ENCODE measurements at places on chromosomes 16 and 17.

- no peak for DNase-seq
These were observed 24.3 kb upstream of the C1QL1 start for GRCh38 chr17:44992242-44992939.

DNA sequence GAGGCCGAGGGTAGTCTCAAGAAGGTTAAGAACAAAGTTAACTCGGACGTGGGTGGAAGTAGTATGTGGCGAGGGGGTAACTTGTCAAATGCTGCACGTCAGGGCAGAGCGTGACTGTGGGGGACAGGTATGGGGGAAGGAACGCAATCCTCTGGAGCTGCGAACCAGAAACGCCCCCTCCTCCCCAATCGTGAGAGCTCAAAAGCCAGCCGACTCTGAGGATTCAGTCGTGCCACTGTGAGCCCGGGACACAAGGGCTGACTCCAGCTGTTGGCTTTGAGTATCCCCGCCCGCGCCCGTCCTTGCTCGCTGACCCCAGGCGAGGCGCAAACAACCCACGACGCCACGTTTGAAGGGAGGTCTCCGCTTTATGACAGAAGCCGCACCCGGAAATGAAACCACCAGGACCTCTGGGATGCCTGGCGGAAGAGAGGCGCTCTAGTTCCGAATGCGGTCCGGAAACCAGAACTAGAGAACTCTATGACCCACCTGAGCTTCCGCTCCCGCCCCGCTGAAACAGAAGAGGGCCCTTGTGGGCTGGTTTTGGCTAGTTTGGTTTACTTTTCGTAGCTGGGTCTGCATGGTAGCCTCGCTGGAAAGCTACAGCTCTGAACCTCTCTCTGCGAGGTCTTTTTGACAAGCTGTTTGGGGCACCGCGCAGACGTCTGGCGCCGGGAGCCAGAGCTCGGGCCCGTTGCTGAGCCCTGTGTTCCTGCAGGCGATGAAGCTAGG, at the start of gene PEX12:
TSS of gene PEX12 (minus strand) at position 375 of the 732 bp plus-strand sequence. CDS start 550 bp downstream, outside the sequence.
- DNase-seq = peak; percentile 89

- no peak for DNase-seq
These were observed 15.3 kb upstream of the GNA13 start for GRCh38 chr17:65071861-65072260.

DNA sequence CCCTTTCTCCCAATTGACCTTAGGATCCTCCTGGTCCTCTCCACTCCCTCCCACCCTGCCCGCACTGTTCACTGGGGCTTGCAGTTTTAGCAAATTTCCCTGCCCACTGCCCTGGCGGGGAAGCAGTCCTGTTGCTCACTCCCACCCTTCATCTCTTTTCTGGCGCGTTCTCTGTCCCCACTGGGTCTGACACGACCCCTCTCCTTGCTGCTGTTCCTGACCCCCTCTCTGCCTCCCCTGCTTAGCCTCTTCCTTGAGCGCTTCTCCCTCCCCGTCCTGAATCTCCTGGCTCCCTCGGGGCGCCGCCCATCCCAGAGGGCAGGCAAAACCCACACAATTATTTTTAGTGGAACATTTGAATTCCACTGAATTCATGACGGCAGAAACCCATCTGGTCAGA, 1796.4 kb downstream of the TP53TG3F start:
- no peak for DNase-seq

GRCh38 chr16:49639739-49640431, 216.0 kb downstream of the ZNF423 start:
- DNase-seq = no peak

- DNase-seq = no peak
These were observed 28.5 kb downstream of the TNS4 start for GRCh38 chr17:40472733-40473452.

GRCh38 chr16:62475573-62475972, 439.3 kb upstream of the CDH8 start:
- DNase-seq = no peak

DNA sequence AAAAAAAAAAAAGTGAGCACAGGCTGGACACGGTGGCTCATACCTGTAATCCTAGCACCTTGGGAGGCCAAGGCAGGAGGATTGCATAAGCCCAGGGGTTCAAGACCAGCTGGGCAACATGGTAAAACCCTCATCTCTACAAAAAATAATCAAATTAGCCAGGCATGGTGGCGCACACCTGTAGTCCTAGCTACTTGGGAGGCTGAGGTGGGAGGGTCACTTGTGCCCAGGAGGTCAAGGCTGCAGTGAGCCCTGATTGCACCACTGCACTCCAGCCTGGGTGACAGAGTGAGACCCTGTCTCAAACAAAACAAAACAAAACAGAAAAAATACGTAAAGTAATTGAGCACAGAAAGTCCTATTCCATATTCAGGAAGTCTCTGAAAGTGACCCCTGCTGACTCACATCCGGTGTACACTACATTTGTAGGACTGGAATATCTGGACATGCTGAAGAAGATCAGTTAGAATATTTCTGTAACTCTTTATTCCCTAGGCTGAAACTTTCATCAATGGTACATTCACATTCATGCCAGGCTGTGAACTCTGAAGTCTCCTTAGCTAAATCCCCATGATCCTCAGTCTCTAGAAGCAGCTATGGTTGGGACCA, 66.0 kb upstream of the HAS3 start:
- DNase-seq = no peak

DNA sequence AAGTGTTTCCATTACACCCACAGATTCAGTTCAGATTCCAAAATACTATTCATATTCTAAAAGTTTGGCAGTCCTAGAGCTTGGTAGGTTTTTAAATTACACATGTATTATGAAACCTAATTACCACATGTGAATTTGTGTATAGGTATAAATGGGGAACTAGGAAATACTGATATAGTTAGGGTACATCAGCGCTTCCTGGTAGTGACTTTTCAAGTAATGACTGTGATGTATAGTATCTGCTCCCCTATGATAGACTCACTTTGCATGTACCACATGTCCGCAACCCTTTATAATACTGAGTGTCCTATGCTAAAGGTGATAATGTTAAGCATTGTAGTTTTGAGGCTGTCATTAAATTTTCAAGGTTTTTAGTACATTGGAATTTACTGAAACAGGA, 22.9 kb downstream of the CDK12 start:
- no peak for DNase-seq

DNA sequence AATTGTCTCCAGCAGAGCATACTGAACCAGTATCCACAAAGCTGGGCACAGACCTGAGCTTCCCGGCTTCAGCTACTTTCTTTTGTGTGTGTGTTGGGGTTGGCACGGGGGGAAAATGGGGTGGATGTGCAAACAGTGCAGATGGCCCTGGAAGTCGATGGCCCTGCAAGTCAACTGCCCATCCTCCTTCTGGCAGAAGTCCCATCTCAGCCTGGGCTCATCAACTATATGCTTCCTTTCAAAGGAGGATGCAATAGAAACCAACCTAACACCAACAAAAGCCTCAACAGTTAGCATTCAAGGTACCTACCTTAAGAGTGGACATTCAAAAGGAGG, 55.7 kb downstream of the SOX9 start:
- no peak for DNase-seq

DNA sequence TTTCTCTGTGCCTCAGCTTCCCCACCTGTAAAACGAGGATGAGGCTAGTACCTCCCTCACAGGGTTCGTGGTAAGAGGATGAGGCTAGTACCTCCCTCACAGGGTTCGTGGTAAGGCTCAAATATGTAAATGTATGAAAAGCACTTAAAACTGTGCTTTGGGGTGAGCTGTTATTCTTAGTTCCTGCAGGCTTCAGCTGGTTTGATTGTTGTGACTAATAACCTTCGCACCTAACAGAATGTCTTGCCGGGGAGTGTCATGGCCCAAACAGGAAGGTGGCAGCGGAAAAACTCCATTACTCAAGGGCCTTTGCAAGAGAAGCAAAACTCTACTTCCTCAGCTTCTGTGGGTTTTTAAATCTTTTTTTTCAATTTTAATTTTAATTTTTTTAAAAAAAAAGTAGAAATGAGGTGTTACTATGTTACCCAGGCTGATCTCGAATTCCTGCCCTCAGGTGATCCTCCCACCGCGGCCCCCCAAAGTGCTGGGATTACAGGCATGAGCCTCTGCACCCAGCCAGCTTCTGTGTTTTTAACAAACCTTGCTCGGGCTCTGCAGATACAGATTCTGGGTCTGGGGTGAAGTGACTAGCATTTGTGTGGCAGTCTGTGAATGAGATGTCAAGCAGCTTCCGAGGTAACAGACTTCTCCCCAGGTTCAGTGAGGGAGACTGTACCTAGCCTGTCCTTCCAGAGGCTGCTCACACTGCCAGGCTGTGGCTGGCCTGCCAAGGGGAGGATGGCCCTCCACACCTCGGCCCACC, 103.0 kb downstream of the RAB11FIP4 start:
- peak; percentile 74 for DNase-seq

GRCh38 chr16:83552228-83552627, 255.6 kb upstream of the HSBP1 start:
- no peak for DNase-seq

DNA sequence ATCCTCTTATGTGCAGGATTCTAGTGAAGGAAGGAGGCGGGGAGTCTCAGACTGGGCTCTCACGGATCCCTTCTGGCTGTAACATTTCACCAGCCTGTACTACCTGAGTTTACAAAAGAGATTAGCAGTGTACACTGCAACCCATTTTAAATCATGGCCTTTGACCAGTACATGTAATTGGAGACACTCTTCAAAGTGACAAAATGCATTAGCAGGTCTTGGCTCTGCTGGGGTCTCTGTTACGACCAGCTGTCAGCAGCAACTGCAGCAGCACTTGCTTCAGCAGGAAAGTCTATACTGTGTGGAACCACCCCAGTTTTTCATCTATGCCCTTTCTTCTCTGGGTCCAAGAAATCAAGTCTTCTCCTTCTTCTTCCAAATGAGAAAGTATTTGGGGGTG, 322.8 kb upstream of the ASIC2 start:
- DNase-seq = no peak

GRCh38 chr16:87661561-87661960, 59.3 kb downstream of the JPH3 start:
- DNase-seq = peak; percentile 51

DNA sequence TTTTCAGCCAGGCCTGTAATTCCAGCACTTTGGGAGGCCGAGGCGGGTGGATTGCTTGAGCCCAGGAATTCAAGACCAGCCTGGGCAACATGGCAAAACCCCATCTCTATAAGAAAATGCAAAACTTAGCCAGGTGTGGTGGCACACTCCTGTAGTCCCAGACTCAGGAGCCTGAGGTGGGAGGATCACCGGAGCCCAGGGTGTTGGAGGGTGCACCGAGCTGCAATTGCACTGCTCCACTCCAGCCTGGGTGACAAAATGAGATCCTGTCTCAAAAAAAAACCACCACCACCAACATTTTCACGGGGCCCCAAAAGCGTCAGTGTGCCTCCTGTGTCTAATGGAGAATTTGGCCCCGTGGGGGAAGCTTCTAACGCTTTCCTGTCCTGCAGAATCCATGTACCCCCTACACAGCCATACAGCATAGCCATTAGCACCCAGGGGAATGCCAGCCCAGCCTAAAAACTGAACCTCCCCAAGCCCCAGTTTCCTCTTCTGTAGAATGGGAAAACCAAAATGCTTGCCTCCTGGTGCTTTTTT, 22.2 kb upstream of the MAP3K14 start:
- no peak for DNase-seq

DNA sequence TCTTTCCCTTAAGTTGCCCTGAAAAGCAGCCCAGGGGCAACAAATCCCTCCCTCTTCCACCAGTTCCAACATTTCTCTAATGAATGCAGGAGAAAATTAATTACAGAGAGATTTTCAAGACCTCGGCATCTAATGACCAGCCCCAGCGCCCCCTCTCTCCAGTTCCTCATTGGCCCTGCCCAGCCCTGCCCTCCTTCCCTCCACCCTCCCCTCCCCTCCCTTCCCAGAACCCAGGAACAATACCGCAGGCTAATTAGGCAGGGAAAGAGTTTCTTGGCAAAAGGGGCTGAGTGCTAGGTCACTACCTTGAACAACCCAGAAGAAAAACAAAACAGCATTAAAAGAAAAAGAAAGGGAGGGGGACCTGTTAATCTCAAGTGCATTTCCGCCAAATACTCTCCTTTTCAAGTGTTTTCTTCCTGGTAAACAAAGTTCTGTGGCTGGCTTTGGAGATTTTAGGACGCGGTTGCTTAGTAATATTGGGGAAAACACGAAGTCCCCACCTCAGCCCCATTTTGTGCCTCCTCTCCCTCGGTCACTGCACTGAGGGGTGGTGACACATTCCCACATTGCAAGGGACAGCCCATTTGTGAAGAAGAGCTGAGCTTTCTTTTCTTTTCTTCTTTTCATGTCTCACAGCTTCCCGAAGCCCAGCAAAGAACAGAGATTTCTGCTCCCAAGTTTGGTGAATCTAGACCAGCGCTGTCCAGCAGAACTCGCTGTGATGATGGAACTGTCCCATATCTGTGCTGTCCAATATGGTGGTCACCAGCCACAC, 215.4 kb downstream of the SOX9 start:
- no peak for DNase-seq

DNA sequence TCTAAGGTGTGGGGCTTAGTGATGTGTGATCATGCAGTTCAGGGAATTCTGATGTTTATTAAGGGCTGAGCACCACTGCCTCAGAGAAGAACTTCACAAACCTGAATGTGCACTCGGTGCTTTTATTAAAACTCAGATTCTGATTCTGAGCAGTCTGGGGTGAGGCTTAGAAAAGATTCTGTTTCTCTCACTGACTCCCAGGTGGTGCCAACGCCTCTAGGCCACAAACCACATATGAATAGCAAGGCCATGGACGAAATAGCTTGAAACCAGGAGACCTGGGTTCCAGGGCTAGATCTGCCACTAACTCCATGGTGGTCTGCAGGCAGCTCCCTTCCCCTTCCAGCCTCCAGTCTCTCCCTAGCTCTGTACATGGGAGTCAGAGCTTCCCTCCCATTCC, 169.1 kb downstream of the HS3ST3B1 start:
- no peak for DNase-seq

- no peak for DNase-seq
These were observed 432.3 kb downstream of the XYLT1 start for GRCh38 chr16:17038415-17038814.

- no peak for DNase-seq
These were observed 234.6 kb upstream of the CDH5 start for GRCh38 chr16:66131895-66132294.

GRCh38 chr17:78904371-78904770, 1.4 kb upstream of the CEP295NL start:
- no peak for DNase-seq

DNA sequence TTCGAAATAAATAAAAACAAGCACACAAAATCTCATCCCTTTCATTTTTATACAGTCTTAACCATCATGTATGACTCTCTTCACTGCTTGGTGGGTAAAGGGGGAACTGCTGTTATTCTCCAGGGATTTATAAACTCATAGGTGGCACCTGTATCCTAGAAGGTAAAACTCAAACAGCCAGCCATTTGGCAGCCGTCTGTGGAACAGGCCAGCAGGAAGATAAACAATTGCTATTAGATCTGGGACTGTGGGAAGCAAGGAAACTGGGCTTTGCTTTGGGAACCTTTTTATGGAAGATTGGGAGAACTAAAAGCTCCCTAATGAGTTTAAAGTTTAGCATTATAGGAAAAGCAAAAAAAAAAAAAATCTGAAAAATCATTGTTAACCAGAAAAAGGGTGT, 126.0 kb downstream of the TANGO6 start:
- no peak for DNase-seq

- DNase-seq = no peak
These were observed 37.9 kb downstream of the GTF3C1 start for GRCh38 chr16:27511657-27512448.

Data from activated CD4-positive, alpha-beta T cell treated with anti-CD3 and anti-CD28 coated beads for 48 hours (primary cell).